ENCODE measurements at places on chromosomes 5 and 9.

GRCh38 chr5:83375049-83375745 lies 96.3 kb upstream of the VCAN start:
- no peak for DNase-seq

DNA sequence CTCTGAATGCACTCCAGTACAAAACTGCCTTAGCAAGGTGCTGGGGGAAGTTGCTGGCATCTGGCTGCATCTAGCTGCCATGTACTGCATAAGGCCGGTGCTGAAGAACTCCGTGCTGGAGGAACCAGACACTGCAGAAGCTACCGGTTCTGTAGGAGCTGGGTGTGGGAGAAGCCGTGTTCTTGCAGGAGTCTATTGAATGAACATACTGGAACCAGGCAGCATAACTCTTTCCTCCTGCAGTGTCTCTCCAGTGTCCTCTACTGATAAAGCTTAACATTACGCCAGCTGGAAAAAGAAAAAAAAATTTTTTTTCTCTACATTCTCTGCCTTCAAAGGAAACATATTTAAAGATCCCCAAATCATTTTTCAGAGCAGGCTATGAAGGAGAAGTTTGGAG lies 38.5 kb downstream of the VPS13A start:
- no peak for DNase-seq

GRCh38 chr5:168109441-168109840 lies 182.0 kb upstream of the WWC1 start:
- DNase-seq: no peak

GRCh38 chr9:98974554-98974953 lies 30.8 kb downstream of the COL15A1 start:
- DNase-seq: no peak

- DNase-seq: no peak
Measured at GRCh38 chr5:180873615-180874520, 12.8 kb upstream of the ZFP62 start.

DNA sequence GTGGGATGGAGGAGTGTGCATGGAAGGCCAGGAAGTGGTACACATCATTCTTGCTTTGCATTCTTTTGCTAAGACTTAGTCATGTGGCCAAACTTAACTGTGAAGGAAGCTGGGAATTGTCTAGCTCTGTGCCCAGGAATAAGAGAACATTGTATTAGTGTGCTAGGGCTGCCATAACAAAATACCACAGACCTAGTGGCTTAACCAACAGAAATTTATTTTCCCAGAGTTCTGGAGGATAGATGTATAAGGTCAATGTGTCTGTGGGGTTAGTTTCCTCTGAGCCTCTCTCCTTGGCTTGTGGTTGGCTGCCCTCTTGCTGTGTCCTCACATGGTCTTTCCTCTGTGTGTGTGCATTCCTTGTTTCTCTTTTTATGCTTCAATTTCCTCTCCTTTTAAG lies 32.4 kb downstream of the NNT start:
- no peak for DNase-seq

GRCh38 chr5:66981266-66982055 lies 215.1 kb downstream of the CD180 start:
- DNase-seq: no peak

GRCh38 chr9:34994900-34995669 lies 5.5 kb downstream of the DNAJB5 start:
- DNase-seq: no peak

DNA sequence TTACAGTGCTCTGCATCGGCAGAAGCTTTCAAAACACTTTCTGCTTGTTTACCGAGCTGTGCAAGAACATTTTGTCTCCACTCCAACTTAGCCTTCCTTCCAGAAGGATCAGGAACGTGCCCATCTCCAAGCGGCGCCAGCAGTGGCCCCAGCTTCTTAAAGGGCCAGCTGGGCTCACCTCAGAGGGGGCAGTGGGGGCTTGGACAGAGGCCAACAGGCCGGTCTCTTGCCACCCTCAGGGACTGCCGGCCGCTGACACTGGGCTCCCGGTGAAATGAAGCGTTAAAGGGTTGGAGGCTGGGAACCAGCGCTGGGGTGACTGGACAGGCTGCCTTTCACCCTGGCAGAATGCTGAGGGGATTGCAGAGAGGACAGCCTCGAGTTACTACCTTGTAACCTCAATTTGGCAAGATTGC lies 67.0 kb upstream of the RNU6ATAC start:
- DNase-seq: no peak

DNA sequence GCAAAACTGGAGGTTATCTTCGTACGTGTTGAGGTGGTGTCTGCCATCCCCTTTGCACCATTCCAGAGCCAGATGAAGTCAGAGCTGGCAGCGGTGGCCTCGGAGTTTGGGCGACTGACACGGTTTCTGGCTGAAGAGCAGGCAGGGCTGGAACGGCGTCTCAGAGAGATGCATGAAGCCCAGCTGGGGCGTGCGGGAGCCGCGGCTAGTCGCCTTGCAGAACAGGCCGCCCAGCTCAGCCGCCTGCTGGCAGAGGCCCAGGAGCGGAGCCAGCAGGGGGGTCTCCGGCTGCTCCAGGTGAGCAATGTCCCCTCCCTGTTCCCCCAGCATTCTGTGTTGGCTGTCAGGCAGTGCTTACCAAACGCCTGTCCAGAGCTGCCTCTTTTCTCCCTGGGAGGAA lies 9.5 kb downstream of the TRIM41 start:
- DNase-seq: no peak

- DNase-seq: no peak
Measured at GRCh38 chr9:116706310-116707290, 19.5 kb downstream of the TRIM32 start.

DNA sequence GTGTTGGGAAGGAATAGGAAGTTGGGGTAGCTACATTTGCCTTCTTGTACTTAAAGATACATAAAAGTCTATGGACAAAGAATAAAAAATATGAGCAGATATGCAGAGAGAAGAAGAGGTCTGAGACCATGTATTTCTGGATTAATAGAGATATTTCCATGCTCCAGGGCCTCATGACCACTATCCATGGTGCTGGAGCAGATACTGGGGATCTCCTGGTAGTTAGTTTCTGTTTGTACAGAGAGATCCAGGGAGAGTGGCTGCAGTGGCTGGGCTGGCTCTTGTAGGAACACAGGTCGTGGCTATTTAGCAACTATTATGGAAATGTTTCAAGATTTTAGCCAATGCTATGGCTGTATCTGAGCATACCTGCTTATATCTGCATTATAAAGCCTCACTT lies 184.2 kb upstream of the TMEM161B start:
- no peak for DNase-seq

DNA sequence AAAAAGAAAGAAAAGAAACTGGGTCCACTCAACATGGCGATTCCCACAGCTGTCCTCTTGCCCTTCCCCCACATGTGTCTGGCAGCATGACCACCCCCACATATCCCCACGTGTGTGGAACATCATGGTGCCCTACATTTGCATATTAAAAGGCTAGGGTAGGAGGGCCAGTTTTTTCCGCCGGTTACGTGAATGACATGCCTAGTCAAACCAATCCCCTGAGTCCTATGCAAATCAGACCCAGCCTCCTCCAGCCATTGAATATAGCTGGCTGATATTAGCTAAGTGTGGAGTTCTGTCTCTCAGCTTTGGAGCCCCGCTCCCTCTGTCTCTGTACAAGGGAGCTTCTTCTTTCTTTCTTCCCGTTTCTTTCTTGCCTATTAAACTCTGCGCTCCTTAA lies 33.0 kb upstream of the CCDC112 start:
- DNase-seq: no peak

- peak; percentile 46 for DNase-seq
Measured at GRCh38 chr5:54646356-54647101, 129.0 kb downstream of the SNX18 start.

- DNase-seq: no peak
Measured at GRCh38 chr5:58380655-58381054, 79.2 kb downstream of the PLK2 start.

DNA sequence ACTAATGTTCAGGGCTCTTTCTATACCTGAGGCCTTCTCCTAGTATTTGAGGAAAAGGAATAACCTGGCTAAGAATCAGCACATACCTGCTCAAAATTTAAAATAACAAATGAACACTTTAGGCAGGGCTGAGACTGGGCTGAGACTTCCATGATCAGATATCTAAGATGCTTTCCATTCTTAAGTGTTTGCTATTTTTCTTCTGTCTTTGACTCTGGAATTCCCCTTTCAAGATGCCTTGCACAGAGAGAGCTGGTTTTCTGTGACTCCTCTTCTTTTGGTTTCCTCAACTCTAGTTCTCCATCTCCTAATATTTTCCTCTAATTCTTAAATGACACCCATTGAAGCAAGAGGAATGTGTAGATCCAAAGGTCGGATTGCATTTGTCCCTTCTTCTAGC lies 61.1 kb downstream of the DPYSL3 start:
- DNase-seq: no peak

DNA sequence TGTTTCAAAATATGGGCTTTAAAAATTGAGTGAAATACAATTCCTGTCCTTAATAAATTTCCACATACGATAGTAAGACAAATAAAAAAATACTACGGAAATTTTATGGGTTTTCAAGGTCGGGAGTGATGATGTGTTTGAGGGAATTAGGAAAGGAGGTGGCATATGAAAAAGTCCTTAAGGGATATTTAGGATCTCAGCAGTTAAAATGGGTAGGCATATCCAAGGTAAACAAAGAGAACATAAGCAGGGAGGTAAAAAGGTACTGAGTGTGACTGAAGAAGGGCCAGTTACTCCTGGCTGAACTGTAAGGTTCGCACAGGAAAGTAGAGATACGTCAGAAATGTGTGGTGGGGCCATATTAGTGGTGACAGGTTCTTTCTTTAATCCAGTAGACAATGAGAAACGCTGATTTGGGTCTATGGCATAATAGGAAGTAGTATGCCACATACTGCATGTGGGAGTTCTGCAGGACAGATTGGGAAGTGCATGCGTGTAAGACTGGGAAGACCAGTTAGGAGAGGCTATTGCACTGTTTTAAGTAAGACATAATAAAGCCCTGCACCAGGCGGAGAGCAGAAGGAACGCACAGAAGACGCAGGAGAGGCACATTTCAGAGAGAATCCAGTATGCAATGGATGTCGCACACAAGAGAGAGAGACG lies 937 bp upstream of the HMGCR start:
- no peak for DNase-seq

GRCh38 chr5:39420482-39421145 lies 4.2 kb downstream of the DAB2 start:
- DNase-seq: no peak

DNA sequence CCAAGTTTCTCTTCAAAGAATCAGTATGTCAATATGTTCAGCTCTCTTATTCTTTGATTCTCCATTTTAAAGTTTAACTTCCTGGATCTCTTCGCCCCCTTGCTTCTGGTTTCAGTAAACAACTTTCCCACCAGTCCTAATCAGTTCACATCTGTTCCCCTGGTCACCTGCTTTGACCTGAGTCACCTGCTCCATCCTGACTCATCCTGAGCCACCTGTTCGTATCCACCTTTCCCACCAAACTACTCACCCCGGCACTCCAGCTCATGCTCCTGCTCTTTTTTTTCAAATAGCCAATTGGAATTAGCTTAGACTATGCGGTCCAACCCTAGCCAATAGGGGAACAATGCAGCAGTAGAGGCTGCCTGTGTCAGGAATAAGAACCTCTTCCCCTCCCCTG lies 23.6 kb upstream of the CSF1R start:
- no peak for DNase-seq

GRCh38 chr9:136403538-136403914 lies 3.6 kb upstream of the SNAPC4 start:
- DNase-seq: peak; percentile 52

- DNase-seq: no peak
Measured at GRCh38 chr9:71552480-71552879, 215.8 kb downstream of the CEMIP2 start.

DNA sequence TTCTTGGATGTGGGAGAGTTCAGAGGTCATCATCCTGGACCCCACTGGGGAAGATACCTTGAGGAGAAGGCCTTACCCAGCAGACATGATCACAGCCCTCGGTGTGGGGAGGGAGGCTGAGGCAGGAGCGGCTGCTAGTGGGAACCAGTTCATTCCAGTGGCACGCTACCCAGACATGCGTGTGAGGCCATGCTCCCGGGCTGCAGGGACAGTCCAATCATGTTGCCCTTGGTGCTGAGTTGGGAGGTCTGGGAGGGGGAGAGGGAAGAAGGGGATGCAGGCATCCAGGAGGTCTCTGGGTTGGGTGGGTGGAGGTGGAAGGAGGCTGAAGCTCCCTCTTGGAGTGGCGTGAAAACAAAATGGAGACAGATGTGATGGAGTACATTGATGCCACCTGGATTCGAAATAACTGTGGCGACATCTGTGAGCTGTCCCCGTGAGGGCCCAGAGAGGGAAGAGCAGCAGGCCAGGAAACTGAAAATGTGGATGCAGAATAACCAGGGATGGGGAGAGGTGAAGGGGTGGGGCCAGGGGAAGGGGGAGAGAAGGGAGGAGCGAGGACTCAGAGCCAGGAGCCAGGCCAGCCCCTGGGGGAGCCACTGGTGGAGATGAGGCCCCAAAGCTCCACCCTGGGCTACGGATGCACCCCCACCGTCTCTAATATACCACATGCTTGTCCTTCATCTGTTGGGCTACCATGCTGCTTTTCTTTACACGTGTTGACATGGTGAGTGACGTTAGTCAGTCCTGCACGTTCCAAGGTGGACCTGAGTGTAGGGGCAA lies 16.2 kb downstream of the NDUFS6 start:
- no peak for DNase-seq

DNA sequence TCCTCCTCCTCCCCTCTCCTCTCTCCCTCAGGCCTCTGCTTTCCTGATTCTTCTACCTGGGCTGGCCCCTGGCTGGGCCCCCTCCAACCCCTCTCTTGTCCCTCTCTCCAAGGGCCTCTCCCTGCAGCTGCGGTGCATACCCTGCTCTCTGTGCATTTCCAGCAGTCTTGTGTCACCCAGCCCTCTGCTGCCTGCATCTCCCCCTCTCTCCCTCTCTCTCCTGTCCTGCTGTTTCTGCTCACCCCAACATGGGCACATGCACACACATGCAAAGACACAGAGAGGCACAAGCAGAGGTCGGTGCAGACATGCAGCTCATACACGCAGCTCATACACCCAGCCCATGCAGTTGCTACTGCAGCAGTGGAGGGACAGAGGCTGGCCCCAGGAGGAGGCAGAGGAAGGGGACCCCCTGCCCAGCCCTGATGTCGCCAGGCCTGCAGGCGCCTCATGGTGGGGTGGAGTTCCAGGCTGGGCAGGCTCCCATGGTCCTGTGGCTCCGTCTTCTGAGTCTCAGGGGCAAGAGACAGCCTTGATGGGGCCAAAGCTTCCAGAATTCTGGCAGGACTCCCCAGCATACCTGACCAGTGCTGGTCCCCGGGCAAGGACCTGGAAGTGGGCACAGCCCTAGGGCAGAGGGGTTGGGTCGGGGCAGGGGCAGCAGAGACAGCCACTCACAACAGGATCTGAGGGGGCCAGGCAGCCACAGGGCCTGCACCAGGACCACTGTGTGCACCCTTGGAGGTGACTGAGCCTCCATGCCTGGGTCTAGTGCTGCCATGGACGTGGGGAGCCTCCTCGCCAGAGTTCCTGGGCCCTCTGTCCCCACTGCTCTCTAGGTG lies 216.9 kb downstream of the C9orf50 start:
- DNase-seq: no peak

DNA sequence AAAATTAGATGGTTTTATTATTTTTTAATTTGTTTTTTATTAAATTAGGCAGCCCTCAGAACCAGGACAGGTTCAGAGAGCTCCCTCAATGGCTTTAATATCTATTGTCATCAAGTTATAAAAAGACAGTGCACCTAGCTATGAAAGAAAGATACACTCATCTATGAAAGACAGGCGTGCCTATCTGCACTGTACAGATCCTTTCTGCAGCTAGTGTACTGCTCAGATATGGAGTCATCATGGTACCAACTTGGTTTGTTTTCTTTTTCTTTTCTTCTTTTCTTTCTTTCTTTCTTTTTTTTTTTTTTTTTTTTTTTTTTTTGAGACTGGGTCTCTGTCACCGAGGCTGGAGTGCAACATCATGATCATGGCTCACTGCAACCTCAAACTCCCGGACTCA lies 54.8 kb upstream of the GPBP1 start:
- DNase-seq: no peak

Measured in stimulated activated CD8-positive, alpha-beta memory T cell treated with anti-CD3 and anti-CD28 coated beads, Interleukin-4, amount 100 ng/mL, for 1 hour (primary cell).